KBM-7 (cell line): ENCODE measurements at places on chromosomes 2 and 18.

- peak; percentile 81 for DNase-seq
Observed at GRCh38 chr2:241412144-241412543, 56.1 kb downstream of the FARP2 start.

GRCh38 chr2:163247847-163248220 is 409.3 kb upstream of the KCNH7 start:
- no peak for DNase-seq

GRCh38 chr2:12201369-12201768 is 454.9 kb downstream of the LPIN1 start:
- peak; percentile 41 for DNase-seq

DNA sequence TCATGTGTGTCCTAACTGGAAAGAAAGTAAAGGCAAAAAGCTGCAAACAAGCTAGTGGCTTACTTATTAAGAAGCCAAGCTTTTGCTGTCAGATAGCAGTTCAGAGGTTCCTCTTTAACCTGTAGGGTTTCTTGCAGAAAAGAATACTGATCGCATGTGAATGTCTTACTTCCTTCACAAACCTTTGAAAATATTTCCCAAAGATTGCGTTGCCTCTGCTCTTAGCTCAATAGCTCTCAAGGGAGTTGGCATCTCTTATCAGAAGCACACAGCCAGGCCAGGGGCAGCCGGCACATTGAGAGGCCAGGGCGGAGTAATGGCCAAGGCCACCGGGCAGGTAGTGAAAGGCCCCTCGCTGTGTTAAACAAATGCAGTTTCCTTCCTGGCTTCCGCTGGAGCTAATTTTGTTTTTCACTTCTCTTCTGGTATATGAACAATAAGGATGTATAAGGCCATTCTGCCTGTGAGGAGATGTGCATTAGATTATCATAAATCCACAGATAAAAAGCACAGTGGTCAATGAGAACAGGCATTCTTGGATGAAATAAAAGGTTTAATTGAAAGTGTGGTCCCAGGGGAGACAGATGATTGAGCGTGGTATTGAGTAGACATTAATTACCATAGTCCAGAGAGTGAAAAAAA is 542.4 kb upstream of the NRP2 start:
- peak; percentile 52 for DNase-seq

- DNase-seq: no peak
Observed at GRCh38 chr2:167192833-167193232, 304.6 kb downstream of the XIRP2 start.

DNA sequence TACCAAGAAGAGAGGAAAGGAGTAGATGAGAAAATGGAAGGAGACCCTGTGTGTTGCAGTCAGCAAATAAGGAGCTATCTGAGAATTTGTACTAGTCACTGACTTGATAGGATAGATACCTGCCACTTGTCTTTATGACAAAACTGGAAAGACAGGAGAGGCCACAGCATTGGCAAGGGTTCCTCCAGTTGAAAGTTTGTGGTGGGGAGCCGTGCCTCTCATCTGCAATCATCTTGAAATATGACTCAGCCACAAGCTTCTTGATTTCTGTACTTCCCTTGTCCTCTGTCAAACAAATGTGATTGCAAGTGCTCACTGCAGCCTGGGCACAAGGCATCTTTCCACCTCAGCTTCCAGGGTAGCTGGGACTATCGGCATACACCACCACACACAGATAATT is 99.1 kb downstream of the GREB1L start:
- DNase-seq: no peak

DNA sequence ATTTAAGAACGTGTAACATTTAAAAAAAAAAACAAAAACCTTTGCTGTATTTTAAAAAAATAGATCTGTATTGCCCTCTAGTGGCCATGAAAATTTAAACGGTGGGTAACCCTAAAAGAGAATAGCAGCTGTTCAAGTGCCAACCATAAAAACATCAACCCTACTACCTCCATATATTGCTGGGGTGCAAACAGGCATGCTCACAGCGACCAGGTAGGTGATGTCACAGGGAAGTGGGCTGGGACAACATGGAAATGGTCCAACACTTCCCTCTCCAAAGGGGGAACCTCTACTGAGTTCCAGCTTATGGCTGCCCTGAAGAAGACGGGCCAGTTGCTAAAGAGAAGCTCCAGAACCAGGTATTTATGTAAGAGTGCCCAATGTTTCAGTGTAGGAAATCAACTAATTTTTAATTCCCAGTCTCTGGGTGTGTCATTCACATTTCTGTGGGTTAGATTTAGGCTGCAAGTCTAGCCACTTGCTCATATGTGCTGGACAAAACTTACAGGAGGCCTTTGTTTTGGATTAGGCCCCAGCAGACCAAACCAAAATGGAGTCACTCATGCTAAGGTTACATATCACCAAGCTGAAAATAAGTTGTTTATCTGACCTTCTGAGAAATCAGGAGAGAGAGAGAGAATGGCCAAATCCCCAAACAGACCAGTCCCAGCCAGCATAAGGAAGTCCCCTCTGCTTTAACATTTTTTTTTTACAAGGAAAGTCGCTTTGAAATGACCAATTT is 54.5 kb downstream of the SKA1 start:
- peak; percentile 28 for DNase-seq

DNA sequence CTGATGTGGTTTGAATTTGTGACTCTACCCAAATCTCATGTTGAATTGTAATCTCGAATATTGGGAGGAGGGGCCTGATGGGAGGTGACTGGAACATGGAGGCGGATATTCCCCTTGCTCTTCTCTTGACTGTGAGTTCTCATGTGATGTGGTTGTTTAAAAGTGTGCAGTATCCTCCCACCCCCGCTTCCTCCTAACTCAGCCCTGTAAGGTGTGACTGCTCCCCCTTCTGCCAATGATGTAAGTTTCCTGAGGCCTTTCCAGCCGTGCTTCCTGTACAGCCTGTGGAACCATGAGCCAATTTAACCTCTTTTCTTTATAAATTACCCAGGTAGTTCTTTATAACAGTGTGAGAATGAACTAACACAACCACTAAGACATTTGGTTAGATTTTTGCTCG is 458.4 kb downstream of the THSD7B start:
- DNase-seq: no peak

DNA sequence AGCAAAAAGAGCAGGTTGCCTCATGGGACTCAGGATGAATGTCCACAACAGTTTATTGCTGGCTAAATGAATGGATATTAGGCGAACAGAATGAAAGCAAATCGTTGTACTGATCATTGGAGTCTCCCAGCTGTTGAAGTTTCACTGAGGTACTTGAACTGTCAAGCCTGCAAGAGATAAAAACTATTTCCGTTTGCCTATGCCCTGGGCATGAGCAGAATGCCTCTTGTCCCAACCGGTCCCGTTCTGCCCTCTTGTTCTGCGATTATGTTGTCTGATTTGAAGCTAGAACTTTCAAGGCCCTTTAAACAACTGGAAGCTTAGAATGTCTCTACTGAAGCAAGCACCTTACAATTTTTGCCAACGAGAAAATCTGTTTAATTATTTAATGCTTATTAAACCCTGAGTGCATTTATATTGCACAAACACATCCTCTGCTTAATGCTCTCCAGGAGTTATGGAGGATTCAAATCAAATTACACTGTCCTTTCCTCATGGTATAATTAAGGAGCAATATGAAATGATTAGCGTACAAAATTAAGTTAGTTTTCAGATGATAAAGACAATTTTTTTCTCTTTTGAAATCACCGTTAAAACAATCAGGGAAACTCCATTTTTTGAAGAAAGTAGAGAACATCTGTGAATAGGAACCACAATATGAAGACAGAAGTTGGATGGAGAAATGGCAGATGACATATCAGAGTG is 17.7 kb downstream of the QPCT start:
- DNase-seq: no peak

DNA sequence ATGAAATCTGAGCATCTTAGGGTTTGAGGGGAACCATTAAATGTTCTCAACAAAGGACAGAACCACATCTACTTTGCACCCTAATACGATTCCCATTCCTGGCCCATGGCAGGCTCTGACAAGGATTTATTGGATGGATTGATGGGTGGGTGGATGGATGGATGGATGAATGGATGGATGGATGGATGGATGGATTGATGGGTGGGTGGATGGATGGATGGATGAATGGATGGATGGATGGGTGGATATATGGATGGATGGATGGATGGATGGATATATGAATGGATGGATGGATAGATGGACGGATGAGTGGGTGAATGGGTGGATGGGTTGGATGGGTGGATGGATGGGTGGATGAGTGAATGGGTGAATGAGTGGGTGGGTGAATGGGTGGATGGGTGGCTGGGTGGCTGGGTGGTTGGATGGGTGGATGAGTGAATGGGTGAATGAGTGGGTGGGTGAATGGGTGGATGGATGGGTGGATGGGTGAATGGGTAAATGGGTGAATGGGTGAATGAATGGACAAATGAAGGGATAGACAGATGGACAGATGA is 29.6 kb upstream of the MLPH start:
- DNase-seq: no peak

DNA sequence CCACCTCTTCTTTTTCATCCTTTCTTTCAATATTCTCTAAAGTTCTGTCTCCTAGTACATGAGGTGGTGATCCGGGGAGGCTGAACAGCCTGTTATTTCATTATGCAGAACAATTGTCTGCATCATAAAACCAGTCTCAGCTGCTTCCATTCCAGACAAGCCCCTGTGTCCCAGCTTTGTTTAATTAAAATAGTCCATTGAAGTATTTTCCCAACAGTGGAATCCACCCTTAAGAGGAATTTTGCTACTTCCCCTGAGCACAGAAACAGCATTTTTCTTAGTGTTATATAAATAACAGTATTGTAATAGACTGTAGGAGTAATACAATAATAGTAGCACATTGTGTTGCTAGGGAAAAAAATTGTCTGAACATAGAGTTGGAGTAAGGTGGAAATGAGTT is 395.4 kb upstream of the TCF4 start:
- DNase-seq: no peak

GRCh38 chr2:134120406-134120732 is 133.5 kb upstream of the MGAT5 start:
- DNase-seq: no peak

DNA sequence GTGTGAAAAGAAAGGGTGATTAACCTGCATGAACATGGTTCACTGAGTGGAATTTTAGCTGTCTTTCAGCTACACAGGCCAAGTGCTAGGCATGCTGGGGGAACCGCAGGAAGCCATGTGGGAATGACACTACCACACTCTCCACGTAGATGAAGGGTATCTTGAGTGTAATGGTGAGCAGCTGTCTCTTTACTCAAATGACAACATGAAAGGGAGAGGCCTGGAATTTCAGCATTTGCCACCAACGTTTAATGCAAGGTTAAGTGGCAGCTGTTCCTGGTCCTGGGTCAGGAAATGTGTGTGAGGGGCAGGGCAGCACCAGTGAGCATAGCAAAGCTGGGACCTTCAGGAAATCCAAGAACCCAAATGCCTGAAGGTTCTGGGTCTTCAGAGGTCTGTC is 588.4 kb downstream of the SLC4A3 start:
- DNase-seq: no peak

GRCh38 chr2:94622113-94622618 is 249.1 kb upstream of the TEKT4 start:
- no peak for DNase-seq
